ENCODE measurements at places on chromosomes 4 and X.

DNA sequence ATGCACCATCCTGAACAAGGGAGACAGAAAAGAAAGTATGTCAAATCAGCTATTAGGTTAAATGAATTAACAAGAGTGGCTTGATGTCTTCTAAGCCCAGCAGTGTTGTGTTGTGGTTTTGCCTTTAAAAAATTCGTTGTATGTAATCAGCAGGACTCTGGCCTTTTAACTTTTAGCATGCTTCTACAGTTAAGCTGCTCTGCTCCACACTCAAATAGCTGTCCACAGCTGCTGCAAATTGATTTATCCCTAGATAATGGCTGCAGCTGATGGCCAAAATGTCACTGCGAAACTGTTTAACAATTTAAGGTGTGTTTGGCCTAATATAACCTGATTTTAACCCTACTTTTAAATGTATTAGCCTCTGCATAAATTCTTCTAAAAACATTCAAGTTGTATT lies 85.8 kb downstream of the CXXC4 start:
- DNase-seq = no peak

- no peak for DNase-seq
Measured at GRCh38 chr4:125283707-125284279, 31.0 kb upstream of the FAT4 start.

GRCh38 chr4:7487998-7488671 lies 53.4 kb upstream of the PSAPL1 start:
- DNase-seq = no peak

DNA sequence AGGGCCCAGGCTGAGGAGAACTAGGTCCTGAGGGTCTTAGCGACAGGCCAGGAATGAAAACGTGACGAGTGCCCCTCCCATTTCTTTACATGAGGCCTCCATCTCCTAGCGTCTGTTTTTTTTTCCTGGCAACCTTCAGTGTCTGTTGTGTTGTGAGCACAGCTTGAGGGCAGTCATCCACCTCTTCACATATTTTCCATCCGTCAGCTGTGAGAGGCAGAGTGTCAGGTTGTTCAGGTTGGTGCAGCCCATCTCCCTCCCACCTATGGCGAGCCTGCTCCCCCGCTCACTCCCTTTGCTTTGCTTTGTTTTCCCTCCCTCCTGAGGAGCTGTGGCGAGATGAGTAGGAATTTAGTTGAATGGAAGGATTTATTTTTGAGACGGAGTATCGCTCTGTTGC lies 51.7 kb upstream of the CHRNA9 start:
- DNase-seq = peak; percentile 57

DNA sequence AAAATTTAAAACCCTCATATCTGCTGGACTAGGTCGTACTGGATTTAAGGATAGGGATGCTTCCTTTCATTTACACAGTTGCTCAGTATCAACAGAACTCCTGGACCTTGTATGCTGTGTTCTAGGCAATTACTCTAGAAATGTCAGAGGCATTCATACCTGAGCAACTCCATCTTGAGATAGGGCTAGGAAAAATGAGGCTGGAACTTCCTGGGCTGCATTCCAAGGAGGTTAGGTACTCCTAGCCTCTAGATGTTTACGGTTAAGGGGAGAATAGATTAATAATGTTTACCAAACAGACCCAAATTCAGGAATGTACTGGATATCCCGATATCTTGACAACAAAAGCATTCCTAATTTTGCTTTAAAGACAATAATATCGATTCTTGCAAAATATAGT lies 84.7 kb upstream of the NLGN4X start:
- DNase-seq = no peak

DNA sequence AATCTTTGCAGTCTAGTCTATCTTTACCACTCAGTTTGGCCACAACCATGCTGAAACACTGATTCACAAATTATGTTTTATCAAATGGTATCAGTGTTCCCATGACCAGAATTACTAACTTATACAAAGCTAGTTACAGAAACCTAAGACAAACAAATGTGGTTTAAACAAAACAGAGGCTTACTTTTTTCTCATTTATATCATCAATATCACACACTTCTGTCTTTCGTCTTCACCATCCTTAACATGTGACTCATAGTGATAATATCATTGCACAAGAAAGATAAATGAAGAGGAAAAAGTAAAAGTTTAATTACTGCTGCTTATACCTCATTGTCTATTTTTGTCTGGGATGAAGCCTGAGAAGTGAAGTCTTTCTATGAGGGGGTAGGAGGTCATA lies 406.6 kb downstream of the PCDH10 start:
- DNase-seq = no peak

- no peak for DNase-seq
Measured at GRCh38 chrX:112849016-112849415, 8.4 kb upstream of the AMOT start.

DNA sequence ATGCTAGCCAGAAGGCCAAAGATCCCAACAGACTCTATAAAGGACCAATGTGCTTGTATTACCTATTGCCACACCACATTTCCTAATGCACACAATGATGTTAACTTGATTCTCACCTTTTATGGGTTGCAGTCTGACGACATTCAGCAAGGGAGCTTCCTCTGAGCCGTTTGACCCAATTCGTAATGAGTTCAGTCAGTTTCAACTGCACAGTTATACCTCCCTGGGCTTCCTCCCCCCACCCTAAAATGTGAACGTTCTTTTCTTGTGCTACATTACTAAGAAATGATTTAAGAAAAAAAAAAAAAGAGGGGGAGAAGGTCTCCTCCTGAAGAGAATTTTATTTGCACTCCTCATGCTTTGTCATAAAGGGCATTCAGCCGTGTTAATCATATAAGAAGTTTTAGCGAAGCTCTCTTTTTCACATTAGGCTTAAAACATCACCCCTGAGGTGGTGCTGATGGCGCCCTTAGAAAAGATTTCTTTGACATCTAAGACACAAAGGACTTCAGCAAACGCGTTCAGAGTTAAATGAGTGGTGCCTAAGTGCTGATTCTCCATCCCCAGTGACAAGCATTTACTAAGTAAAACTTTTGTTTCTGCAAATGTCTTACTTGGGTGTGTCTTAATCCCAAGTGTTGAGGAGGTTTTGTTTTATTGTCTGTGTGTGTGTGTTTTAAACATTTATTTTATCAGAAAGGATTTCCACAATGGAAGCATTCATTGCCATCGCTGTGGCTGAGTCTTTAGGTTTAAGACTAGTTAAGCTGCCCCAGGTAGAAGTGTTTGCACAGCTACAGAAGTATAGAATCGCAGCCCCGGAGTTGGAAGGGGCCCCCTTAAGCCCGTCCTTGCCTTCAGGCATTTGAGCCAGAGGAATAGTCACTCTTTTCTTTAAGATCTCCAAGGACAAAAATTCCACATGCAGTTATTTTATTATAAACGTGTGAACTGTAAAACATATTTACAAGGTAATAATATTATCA lies 15.2 kb upstream of the GPC3 start:
- no peak for DNase-seq

- DNase-seq = no peak
Measured at GRCh38 chr4:137536789-137537561, 4.7 kb upstream of the PCDH18 start.

GRCh38 chr4:158821228-158821971 lies 52.6 kb downstream of the FNIP2 start:
- DNase-seq = peak; percentile 45
